ENCODE measurements at places on chromosomes 5 and 9. TPM values are rescaled to one million over a fixed set of nuclear protein-coding genes. Genes with fewer than 3 reads are reported as not detected.

Gene KCNV2
- not detected for total RNA-seq

Gene CAMK2A
- total RNA-seq, result 0.05 TPM

Gene LHX3
- not detected for total RNA-seq

Gene PCA3
- total RNA-seq, result not detected

GRCh38 chr5:147359581-147359980, 124.8 kb downstream of the STK32A start:
- no peak for DNase-seq

DNA sequence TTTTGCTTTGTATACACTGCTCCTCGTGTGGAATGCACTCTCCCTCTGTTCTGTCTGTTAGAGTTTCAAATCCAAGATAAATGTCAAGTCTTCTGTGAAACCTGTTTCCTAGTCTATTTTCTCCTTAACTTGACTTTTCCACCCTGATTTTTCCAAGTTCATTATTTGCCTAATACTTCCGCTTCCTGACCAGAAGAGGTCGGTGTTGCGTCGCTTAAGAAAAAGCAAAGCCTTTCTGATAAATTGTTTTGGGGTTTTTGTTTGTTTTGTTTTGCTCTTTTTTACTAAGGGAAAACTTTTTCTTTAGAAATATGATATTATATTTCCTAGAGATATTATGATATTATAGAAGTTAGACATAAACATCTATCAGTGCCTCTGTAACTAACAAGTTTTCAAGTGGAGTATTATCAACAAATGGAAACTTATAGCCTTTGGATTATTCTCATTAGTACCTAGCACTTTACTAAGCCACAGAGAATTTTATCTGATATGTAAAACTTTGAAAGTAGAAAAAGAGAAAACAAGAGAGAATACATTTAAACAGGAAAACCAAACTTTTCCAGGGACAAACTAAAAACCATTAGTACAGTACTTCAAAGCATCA, 55.8 kb downstream of the PHAX start:
- no peak for DNase-seq

DNA sequence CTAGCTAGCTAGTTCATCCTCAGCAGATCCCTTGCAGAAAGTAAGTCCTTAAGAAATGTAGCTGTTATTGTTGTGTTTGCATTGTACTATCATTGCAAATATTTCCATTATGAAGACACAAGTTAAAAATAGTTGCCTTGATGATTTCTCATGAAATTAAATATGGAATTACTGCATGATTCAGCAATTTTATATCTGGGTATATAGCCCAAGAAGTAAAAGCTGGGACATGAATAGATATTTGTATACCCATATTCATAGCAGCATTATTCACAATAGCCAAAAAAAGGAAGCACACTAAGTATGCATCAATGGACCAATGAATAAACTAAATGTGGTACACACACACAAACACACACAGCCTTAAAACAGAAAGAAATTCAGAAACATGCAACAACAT, 6.8 kb downstream of the IFNB1 start:
- no peak for DNase-seq

- no peak for DNase-seq
These were observed 205.2 kb upstream of the MAP3K1 start for GRCh38 chr5:56610093-56610698.

DNA sequence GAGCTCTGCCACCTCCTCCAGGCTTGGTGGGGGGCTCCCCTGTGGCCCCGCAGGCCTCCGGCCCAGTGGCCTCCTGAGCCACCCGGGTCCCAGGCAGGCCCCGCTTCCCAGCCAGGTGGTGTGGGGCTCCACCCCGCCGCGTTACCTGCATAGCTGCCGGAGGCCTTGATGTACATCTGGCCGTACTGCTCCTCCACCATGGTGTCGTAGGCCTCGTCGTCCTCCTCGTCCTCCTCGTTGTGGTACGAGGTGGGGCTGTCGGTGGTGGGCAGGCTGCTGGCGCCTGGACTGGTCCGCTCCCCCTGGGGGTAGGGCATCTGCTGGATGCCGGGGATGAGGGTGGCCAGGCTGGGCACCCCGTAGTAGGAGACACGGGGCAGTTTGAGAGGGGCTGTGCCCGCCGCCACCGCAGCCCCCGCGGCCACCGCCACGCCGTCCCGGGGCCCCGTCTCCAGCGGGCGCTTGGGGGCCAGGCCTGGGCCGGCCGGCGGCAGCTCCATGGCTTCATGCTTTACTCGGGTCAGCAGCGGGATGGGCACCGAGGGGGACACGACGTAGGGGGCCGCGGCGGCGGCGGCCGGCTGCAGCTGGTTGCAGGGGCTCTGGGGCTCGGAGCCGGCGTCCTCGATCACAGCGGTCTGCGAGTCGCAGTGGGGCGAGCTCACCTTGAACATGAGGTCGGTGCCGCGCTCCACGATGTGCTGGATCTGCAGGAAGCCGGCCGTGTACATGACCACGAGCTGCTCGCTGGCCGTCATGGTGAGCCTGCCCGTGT, 45.4 kb downstream of the NACC2 start:
- no peak for DNase-seq

DNA sequence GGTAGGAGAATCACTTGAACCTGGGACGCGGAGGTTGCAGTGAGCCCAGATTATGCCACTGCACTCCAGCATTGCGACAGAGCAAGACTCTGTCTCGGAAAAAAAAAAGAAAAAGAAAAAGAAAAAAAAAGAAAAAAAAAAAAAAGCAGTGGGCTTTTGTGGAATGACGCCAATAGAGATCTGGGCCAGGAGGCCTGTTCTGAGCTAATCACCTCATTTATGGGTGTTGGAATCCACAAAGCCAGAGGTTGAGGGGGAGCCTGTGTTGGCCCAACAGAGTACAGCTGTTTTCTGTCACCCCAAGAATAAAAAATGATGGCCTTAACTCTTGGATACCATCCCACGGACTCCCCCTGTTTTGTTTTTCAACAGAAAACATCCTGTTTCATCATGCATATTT, 18.5 kb downstream of the OSTF1 start:
- no peak for DNase-seq

DNA sequence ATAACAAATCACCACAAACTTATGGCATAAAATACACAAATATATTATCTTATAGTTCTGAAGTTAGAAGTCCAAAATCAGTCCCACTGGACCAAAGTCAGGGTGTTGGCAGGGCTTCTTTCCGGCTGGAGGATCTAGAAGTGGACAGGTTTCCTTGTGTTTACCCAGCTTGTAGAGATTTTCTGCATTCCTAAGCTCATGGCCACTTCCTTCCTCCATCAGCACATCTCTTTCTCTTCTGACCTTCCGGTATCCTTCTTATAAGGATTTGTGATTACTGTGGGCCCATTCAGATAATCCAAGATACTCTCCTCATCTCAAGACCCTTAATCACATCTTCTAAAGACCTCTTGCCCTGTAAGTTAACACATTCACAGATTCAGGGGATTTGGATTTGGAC, 97.6 kb downstream of the RAB3C start:
- no peak for DNase-seq

DNA sequence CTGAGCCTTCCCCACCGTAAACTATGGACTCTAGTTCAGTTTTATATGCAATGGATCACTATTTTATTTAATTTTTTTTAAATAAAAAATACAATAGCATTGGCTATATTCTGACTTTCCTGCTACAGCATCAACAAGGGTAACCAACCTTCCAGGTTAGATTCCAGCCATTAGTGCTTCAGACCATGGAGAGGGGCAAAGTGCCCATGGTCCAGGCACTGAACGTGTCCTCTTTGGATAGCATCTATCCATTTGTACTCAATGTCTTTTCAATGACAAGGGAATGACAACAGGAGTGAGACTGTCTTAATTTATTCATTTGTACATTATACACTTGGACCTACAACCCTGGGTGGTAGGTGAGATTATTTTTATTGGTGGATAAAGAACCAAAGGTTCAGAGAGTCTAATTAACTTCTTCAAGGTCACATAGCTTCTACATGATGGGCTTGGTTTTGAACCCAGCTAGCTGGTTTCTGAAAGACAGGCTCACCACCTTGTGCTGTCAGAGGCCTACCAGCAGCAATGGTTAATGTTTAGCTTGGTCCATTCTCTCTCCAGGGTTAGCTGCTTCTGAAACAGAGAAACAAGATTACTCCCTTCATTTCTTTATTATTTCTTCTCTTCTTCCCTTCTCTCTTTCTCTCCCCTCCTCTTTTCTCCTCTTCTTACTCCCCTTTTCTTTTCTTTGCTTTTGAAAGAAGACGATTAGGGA, 11.5 kb downstream of the TMEM171 start:
- DNase-seq, result peak; percentile 23

DNA sequence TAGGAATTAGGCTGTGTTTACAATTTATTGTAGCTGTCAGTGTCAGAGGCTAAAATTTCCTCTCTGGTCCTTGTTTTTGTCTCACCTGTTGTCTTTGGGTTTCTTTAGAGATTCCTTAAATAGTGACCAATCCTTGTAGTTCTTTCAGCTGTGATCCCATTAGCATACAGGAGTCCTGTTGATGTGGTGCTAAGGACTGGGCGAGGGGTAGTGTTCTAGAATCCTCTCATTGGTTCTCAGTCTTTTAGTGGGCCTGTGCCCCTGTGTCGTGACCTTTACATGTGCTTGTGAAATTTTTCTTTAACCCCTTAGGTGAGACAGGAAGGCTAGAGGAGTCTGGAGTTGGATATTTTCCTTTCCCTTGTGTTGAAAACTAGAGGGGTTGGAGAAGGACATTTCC, 51.2 kb downstream of the ZNF618 start:
- DNase-seq, result no peak

- no peak for DNase-seq
These were observed 18.4 kb upstream of the DENND1A start for GRCh38 chr9:123948286-123948685.

GRCh38 chr9:2286825-2287455, 271.8 kb downstream of the SMARCA2 start:
- DNase-seq, result no peak

- no peak for DNase-seq
These were observed 59.3 kb downstream of the DPYSL3 start for GRCh38 chr5:147450606-147451005.

DNA sequence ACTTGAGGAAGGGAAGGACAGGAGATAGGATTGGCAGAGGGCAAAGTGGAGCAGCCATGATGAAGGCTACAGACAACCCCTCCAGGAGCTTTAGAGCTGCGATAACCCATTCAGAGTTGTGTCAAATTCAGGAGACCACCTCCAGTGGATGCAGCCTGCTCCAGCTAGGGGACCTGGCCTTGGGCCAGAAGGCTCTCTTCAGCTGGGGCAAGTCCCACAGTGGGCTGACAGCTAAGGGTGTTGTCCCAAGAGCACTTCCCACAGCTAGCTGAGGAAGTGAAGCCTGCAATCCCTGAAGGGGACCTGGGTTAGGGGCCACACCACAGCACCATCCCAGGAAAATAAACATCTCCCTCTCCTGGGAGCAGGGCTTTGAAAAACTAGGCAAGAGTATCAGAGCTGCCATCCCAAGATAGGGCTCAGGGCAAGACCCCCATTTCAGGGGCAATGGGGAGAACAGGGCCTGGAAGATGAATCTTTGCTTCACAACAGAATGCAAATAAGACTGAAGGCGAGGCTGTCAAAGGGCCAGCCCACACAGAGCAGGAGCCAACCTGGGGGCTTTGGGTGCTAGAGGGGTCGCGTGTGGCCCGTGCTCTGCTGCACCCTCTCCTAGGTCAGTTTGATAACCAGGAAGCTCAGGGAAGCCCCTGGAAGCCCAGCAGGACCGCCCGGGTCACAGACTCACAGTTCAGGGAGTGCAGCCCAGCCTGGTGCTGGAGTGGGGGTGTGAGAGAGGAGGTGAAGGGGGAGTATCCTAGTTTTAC, 19.3 kb upstream of the DAPK1 start:
- no peak for DNase-seq

GRCh38 chr5:173281910-173282309, 46.3 kb downstream of the STC2 start:
- no peak for DNase-seq

DNA sequence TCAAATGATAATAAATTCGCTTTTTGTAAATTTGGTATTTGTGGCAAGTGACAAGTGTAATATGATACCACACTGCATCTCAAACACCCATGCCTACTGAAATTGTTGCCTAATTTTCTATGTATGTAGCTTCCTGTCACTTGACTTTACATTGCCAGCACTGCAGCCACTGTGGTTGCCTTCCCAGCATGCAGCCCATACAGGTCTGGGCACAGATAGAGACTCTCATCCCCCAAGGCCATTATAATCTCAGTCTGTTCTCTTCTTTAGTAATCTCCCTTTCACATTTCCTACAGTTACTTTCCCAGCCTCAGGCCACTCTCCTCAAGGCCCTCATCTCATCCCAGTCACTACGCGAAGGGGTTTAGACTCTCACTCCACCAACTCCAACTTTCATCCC, 1200.6 kb downstream of the PTPRD start:
- no peak for DNase-seq

DNA sequence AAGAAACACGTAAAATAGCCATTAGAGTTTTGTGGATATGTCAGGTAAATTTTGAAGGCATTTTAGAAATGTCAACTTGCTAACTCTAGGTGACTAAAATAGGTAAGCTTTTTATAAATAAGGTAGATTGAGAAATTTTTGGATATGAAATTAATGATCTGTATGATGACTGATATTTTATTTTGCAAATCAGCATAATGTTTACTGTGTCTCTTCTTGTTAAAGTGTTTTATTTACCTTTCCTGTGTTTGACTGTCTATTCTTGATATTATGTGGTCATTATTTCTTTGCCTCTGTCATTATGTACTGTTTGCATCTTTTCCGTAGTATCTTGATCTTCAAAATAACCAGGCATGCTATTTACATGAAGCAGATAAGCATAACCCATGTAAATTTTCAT, 58.4 kb downstream of the ZCCHC7 start:
- DNase-seq, result no peak

DNA sequence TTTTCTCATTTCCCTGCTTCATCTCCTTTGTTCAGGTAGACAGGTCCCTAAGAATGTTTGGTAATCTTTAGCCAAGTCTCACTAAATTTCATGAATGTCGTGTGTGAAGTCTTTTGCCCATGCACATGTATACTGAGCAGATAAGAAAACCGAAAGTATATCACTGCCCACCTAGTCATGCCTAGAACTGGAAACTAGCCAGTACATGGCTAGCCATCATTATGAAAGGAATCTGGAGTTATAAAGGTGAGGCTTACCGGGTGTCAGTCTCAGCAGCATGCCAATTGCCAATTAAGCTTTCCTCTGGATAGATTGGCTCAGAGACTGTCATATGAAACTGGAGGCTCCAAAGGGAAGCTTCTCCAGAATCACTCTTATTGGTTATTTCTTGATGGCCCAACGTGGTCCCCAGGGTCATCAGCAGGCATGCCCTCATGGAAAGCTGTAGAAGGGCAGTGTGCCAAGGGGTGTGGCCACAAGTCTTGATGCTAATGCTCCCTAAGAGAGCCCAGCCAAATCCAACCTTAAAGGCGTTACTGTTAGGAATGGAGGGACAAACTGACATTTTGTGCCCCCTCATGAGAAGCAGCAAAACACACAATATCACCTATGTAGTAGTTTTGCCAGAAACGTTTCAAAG, 307.3 kb upstream of the PIK3R1 start:
- DNase-seq, result peak; percentile 25

- DNase-seq, result no peak
These were observed 136.2 kb upstream of the SLC30A5 start for GRCh38 chr5:68957591-68957990.

GRCh38 chr9:68852941-68853340, 147.9 kb downstream of the PIP5K1B start:
- no peak for DNase-seq
